ENCODE measurements at places on chromosomes 6 and 20.
A peak's percentile ranks its signal among the peaks of the same experiment; 100 is the strongest.

DNA sequence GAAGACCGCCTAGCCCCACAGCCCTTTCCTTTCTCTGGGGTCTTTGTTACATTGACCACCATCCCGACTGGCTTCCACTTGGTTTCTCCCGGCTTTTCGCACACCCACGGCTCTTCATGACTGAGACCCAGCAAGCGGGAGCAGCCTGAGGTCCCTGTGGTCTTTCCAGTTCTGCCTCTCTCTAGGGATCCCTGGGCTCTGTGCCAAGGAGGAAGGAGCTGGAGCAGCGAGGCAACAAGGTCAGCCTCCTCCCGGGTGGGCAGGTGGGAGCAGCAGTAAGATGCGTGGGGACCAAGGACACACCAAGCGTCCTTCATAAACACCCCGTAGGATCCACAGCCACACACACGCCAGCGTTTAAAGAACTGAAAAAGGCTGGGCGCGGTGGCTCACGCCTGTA, 29.6 kb upstream of the MRGBP start:
- DNase-seq, result no peak

GRCh38 chr20:34088305-34089174, 23.5 kb downstream of the EIF2S2 start:
- DNase-seq, result no peak

DNA sequence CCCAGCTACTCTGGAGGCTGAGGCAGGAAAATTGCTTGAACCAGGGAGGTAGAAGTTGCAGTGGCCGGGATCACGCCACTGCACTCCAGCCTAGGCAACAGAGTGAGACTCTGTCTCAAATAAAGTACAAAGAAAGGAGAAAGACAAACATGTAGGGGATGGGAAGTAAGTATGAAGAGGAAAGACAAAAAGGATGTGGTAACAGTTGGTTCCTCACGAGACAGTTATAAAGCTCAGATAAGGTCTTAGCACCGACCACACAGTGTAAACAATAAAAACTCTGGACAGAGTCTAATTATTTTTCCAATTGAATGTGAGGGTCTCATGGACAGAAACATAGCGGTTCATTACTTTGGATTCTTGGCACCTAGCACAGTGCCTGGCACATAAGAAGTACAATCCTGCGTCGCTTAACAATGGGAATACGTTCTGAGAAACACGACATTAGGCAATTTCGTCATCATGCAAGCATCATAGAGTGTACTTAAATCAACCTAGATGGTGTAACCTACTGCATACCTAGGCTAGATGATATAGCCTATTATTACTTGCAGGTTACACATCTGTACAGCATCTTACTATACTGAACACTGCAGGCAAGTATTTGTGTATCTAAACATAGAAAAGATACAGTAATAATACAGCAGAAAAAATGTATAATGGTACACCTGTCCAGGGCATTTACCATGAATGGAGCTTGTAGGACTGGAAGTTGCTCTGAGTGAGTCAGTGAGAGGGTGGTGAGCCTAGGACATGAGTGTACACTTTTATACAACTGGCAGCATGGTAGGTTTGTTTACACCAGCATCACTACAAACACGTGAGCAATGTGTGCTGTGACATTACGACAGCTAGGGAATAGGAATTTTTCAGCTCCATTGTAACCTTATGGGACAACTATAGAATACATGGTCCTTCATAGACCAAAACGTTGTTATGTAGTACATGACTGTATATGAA, 38.2 kb downstream of the MBOAT1 start:
- DNase-seq, result no peak

DNA sequence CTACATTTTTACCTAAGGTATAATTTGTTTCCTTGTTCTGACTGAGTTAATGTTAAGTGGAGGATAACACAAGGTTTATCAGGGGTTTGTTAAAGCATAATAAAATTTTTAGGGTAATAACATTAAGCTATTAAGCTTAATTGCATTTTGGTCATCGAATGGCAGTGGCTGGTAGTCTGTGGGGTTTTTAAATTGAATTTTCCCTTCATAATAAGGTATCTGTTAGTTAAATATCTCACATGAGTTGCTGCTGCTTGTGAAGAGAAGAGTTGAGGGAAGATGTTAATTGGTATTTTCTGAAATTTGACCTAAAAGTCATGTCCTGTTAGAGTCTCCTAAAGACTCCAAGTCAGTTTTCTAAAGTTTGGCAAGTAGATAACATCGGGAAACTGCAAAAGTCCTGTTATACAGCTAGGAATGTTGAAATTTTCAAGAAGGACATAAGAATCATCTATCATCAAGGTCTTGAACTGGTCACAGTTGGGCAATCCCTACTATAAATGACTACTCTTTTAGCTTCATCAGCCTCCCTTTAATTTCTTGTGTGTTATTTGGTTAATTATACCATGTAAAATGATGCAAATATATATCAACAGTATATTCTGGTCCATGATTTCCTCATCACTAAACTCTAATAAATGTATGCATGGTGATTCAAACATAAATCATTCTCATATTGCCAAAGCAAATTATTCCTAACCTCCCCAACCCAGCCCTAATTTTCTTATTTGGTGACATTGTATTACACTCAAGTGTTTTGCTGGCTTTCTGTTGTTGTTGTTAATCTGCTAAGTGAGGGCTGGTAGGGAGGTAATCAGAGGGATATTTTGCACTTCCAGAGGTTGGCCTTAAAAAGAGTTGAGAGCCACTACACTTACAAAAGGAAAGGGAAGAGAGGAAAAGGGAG, 64.0 kb downstream of the MAP3K5 start:
- DNase-seq, result no peak

DNA sequence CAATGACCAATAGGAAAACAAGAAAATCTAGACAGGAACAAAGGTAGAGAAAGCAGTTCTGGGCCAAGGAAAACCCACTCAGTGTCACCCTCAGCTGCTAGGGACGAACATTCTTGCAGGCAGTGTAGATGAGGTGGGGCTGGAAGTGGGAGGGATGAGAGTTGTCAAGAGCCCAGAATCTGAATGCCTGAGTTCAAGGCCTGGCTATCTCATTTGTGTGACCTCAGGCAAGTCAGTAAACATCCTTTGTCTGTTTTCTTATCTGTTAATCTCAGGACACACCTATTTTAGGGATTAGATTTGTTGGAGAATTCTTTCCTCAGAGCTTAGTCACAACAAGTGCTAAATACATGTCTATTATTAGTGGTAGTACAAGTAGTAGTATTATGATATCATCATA, 50.9 kb upstream of the KIF16B start:
- DNase-seq, result no peak

- DNase-seq, result no peak
Measured at GRCh38 chr20:58669287-58670006, 18.4 kb downstream of the STX16 start.

GRCh38 chr6:34393966-34394305, 1.5 kb upstream of the NUDT3 start:
- no peak for DNase-seq

- DNase-seq, result no peak
Measured at GRCh38 chr6:129659590-129660345, 50.2 kb downstream of the ARHGAP18 start.

GRCh38 chr20:43931976-43932375, 17.3 kb downstream of the TOX2 start:
- DNase-seq, result no peak

DNA sequence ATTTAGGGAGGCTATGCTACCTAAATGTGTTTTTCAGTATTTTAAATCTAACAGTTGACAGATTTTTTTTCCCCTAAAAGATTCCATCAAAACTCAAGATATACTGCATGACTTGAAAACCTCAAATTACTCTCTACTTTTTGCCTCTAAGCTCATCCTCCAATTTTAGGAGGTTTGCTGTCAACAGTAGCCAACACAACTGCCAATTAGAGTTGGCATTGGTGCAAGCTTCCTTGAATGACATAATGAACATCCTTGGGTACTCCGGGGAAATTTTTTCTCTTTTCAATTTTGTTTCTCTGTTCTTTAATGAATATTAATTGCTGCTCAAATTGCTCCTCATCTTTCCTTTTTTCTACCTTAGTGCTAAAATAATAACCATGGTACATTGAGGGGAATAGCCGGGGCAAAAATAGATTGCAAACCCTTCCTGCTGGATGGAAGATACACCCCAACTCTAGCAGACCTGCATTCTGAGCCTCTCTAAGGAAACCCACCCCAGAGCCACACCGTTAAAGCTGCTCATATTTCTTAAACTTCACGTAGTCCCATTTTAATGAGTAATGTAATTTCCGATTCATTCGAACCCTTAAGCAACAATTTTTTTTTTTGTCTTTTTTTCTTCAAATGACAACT, 34.3 kb downstream of the SLC22A23 start:
- DNase-seq, result no peak

DNA sequence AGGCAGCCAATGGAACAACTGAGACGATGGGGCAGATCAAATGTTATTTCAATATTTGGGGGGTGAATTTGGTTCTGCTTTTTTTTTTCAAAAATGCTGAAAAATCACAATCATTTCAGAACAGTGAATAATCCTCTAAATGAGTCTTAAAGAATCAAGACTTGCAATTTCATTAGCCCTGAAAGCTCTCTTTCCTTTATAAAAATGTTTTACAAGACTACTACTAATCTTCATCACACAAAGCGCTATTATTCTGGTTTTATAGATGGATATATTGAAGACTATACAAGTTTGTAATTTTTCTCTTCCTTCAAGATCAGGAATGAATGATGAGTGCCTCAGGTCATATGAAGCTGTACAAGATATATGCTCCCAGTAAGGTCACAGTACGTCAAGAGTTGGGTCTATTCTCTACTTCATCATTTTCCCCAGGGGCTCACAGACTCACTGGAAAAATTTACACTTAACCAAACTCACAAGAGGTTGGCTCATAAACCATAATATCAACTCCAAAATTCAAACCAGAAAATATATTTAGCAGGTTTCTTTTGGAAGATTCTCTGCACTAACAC, 19.5 kb downstream of the RNF24 start:
- DNase-seq, result no peak

- DNase-seq, result no peak
Measured at GRCh38 chr20:63484651-63485403, 12.4 kb upstream of the KCNQ2 start.

DNA sequence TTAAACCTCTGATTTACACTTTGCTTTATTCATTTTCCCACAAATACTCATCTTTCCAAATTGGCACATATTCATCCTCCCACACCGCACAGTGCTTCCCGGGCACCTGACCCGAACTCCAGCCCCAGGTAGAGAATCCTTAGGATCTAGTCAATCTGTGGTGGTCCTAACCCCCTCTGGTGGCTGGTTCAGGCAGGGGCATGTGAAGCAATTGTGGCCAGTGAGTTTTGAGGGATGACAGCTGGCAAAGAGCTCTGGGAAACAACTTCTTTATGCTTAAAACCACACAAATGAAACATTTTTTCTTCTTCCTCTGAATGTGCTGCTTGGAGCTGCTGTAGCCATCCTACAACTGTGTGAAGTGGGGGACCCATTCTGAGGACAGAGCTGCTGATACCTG, 54.7 kb downstream of the ELOVL5 start:
- DNase-seq, result peak; percentile 61

DNA sequence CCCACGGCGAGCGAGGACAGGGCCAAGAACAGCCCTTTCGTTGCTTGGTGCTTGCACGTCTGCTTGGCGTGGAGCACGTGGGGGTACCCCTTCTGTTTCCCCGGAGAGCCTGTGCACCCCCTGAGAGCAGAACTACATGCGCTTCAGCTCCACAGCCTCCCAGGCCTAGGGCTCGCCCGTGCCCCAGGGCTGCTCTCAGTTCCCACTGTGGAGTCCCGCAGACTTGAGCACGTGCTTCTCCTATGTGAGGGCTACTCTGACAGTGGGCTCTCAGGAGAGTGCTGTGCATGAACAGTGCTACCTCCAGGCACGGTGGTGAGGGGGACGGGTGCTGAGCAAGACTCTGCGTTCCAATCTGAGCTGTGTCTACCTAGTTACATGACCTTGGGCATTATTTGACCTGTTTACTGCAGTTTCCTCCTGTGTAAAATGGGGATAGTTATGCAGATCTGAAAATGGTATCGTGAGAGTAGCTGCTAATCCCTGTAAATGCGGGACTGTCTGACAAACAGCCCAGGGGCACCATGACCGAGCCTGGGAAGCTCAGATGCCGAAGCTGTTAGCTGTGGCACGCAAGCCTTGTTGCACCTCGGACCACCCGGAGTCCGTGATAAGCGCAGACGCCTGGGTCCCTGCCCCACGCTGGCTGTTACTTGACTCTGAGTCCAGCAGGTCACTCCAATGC, 82.4 kb downstream of the IRF4 start:
- no peak for DNase-seq

GRCh38 chr6:26491604-26492003, 8.5 kb upstream of the BTN1A1 start:
- DNase-seq, result no peak

- DNase-seq, result no peak
Measured at GRCh38 chr6:56958481-56958880, 3.6 kb downstream of the BEND6 start.

GRCh38 chr6:80478030-80478429, 371.6 kb downstream of the BCKDHB start:
- no peak for DNase-seq

DNA sequence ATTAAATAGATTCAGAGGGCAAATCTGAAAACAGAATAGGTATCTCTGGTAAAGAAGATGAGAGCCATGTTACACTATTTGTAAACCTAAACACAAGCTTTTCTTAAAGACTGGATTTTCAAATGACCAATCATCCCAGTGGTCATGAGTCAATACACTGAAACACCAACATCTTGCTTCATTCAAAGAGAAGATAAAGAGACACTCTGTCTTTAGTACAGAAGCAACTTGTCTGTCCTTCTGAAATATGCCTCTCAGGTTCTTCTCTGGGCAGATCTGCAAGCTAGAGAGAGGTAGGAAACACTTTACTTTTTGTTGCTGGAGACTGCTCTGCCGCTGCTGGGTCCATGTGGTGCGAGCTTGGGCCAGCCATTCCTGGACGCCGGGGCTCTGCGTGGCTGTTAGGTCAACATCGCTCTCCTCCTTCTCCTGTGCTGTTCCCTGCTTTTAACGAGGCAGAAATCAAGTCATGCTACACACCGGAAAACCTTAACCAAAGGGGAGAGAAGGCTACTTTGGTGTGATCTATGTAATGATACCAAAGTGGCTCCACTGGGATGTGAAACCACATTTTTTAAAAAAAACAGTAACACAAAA, 368.2 kb downstream of the SYNE1 start:
- DNase-seq, result no peak

GRCh38 chr20:17732907-17733521, 33.2 kb downstream of the BANF2 start:
- no peak for DNase-seq

DNA sequence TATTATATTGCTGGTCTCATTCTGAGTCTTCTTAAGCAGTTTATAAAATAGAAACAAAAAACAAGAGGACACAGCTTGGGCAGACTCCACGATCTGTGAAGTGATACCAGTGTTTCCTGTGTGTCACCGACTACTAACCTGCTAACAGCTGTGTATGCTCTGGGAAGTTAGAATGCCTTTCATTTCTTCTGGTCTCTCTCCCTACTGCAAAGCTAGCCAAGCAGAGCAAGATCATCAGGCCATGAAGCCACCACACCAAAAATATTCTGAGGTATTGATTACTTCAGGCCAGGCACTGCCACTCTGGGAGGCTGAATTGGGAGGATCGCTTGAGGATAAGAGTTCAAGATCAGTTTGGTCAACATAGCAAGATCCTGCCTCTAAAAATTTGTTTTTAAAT, 46.9 kb upstream of the SMIM29 start:
- no peak for DNase-seq
